Hematopoietic multipotent progenitor cell treated with erythropoietin and hydrocortisone succinate and interleukin-3 and kit ligand, for 8 days (in vitro differentiated cells): ENCODE measurements at places on chromosomes 1 and 21.

DNA sequence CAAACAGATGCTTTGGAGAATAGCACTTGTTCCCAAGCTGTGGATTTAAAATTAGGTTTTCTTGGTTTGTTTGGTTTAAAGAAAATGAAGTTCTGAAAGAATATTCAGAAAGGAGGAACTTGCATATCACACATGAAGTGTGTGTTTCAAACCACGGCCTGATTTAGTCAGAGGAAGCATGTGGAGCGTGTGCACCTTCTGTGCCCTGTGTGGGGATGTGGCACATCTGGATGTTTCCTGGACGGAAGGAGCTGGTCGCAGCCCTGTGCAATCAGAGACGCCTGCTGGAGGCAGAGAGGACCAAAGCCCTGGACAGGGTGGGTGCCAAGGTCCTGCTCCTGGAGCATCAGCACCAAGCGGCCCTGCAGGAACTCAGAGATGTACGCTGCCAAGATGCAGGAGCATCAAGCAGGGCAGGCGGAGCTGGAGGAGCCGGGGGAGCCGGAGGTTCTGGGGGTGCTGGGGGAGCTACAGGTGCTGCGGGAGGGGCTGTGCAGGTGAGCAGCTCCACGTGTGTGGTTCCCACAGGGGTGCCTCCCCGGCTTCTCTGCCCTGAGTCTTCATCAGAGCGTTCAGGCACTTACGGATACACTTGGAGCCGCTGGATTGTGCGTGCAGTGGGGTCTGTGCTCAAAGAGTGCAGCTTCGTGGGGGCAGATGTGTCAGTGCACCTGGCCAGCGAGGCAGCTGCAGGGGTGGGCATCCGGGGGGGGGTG lies 45.7 kb downstream of the PCNT start:
- no peak for DNase-seq

DNA sequence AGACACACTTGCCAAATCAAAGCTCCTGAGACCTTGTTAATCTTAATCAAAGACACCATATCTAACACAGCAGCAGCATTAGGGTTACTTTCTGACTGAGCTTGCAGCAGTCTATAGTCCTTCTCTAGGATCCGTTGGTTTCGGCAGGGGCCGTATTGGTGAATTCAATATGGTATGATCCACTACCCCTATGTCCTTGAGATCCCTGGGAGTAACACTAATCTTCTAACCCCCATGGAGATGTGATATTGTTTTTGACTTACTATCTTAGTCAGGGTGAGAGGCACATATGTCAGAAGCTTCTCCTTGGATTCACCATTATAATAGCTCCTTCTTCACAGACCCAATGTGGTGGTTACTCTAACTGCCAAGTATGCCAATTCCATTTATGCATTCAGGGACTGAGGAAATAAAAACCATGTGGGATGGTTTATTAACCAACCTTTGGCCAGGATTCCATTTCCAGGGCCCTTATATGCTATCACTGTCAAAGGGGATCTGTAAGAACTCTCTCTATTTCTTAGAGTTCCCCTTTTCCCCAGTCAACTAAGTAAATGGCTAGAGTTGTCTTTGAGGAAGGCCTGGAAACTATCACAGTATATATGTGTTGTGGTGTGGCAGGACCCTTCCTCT lies 673.6 kb upstream of the USP24 start:
- no peak for DNase-seq

- DNase-seq: no peak
Measured at GRCh38 chr1:76871355-76871974, 4.2 kb downstream of the ST6GALNAC5 start.

DNA sequence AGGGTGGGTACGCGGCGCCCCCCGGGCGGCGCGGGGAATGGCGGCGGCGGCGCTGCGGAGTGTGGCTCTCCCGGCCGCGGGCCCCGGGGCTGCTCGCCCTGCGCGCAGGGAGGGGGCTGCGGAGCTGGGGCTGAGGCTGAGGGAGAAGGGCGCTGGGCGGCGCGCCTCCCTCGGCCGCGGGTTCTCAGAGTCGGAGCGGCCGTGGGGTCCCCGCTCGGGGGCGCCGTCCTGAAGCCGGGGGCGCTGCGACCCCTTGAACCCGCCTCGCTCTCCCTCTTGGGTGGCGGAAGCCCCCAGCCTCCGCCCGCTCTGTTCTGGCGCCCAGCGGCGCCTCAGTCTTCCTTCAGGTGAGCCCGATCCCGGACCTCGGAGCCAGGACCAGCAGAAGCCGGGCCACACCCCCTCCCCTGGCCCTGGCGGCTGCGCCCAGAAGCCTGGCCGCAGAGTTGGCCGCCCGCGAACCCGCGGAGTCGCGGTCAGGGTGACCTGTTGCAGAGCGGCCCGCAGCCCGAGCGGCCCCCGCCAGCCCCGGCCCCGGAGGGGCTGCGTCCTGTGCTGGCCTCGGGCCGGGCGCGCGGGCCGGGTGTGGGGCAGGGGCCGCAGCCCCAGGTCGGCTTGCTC lies 532 bp downstream of the RALGPS2 start:
- DNase-seq: peak; percentile 24

DNA sequence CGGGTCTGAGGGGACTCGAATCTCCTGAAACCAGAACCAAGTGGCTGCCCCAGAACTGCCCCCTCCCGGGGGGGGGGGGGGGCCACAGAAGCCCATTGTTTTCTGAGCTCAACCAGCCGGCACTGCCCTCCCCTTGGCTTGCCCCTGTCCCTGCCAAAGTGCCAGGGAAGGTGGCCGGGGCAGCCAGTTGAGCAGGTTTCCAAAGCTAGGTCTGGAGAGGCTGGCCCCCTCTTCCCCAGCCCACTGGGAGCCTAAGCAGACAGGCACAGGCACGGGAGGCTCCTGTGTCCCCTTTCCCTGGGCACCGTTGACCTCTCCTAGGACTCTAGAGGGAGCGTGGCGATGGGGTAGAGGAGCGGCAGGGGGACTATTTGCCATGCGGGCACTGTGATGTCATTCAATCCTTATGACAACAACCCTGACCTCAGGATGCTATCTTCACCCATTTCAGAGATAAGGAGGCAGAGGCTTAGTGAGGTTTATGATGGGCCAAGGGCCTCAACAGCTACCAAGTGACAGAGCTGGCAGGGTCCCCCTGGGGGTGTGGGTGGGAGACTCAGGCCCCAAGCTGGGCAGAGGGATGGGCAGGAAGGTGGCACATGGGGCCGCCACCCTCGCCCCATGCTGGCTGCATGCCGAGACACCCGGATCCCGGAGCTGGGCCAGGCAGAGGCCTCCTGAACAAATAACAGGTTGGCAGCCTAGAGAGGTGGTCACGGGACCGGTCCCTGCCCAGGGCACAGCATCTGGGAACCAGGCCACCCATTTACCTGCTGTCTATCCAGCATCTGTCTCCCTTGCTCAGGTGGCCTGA lies 35.0 kb downstream of the RAP1GAP start:
- DNase-seq: no peak

DNA sequence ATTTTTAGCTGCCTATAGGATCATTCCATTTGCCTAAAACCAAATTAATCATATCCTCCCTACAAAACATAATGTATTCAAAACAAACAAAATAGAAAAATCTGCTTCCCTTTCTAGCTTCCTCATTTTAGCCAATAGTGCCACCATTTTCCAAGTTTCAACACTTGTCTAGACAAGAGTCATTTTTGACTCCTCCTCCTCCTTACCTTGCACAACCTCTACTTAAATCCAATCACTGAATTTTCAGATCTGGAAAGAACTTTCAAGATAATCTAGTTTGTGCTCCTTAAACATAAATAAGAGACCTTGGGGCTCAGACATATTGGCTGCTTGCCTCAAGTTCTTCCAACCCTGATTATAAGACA lies 7.4 kb downstream of the STX6 start:
- no peak for DNase-seq

DNA sequence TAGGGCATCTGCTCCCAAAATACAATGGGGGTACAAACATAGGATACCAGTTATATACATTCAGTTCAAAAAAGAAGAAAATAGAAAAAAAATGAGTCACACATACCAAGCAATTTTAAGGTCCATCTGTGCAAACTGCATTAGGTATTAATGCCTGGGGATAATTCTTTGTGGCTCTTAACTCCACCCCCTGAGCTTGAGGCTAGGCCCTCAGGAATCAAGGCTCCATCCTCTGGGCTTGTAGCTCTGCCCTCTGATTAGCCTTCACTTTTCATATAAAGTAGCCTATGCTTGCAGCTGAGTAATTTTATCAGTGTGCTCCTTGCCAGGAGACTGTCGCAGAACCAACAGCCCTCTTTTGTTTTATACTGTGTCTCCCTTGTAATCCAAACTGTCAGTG lies 69.9 kb upstream of the BACE2 start:
- no peak for DNase-seq

DNA sequence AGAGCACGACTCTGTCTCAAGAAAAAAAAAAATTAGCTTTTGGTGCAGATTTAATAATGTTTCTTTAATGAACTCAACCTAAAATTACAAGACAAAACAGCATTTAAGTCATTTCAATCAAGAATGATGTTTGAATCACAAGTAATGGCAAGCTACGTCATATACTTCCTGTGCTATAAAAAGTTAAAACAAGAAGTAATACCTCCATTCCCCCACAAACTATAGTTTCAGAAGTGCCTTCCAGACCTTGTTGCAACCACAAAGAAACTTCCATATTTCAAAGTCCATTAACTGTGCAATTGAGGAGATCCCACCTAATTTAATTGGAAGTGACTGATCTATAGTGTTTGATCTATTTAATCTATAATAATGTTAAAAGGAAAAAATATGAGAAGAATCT lies 15.1 kb downstream of the NRDC start:
- DNase-seq: no peak

GRCh38 chr1:206534552-206534951 lies 27.2 kb downstream of the RASSF5 start:
- no peak for DNase-seq

DNA sequence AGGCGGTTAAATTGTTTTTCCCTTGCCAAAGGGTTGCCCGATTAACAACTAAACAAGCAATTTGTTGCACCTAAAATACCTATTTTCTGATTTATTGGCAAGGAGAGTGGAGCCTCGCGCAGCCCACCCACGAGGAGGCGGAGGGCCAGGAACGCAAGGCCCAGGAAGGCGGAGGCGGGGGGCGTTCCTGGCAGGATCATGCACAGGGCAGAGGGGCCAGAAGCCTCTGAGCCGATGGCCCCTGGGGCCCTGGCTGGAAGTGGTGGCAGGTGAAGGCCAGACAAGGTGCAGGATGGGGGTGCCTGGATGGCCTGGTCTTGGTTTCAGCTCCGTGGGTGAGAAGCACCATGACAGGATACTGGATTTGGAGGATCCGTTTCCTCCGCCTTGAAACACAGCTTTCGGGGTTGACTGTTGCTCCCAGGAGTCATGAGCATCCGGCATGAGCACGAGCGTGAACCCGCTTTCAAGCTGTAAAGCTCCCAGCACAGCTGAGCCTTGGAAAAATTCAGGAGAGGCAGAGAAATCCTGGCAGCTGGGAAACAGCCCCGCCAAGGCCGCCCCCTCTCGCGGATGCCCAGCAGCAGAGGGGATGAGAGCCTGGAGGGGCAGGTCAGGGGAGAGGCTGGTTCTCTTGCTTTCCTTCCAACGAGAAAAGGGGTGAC lies 35.0 kb downstream of the AJAP1 start:
- DNase-seq: no peak

GRCh38 chr1:228368801-228369607 lies 37.6 kb downstream of the TRIM11 start:
- DNase-seq: peak; percentile 73

DNA sequence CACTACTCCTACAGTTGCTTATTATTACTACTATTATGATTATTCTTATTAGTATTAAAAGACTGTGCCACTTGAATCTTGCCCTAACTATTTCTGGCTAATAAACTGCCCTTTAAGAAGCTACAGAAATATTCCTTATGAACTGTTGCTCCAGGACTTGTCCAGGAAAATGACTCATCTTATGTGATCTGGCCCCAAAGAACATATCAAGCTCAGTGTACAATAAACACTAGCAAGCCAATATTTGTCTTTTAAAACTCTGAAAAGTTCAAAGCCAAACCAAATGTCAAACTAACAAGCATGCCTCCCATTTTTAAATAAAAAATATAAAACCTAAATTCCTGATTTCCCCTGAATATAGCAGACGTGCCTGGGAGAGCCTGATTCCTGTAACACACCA lies 88.7 kb upstream of the SIM2 start:
- no peak for DNase-seq

GRCh38 chr1:223403184-223403815 lies 10.1 kb downstream of the CCDC185 start:
- DNase-seq: peak; percentile 34

GRCh38 chr1:70517444-70517843 lies 106.4 kb downstream of the CTH start:
- no peak for DNase-seq

- no peak for DNase-seq
Measured at GRCh38 chr1:55448261-55448660, 233.1 kb upstream of the USP24 start.

- DNase-seq: peak; percentile 42
Measured at GRCh38 chr1:235067396-235068157, 61.1 kb downstream of the TOMM20 start.

GRCh38 chr1:107545056-107545577 lies 404.3 kb downstream of the NTNG1 start:
- DNase-seq: no peak

- peak; percentile 18 for DNase-seq
Measured at GRCh38 chr1:156845055-156845952, 13.6 kb downstream of the INSRR start.

GRCh38 chr1:54464477-54465146 lies 58.4 kb upstream of the SSBP3 start:
- DNase-seq: peak; percentile 86
